Tibial nerve (tissue), 4 donors: ENCODE measurements at places on chromosomes 1 and 21. TPM values are rescaled to one million over a fixed set of nuclear protein-coding genes. Genes with fewer than 3 reads are reported as not detected.

DNA sequence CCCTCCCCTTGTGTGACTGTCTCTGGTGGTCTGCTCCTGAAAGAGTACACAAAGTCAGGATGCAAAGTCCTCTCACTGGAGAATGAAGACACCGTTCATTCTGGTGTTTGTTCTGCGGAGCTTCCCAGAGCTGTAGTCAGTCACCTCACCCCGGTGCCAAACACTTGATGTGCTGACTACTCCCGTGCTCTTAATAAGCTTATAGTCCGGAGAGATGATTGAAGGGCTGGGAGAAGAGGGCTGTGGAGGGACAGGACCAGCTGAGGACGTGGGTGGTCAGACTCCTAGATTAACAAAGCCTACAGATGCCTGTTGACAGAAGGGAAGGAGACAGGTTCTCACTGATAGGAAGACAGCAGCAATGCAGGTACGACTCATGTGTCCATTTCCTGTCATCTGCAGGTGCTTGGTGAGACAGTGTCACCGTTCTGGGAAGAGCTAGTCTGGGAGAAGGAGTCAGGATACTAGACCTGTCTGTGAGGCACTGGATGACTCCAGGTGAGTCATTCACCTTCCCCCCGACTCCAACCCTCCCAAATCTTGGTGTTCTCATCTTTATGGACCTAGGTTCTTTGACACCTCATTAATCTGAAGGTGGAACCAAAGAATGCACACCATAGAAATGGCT, 40.4 kb upstream of the LRRN2 start:
- DNase-seq: no peak

- no peak for DNase-seq
Measured at GRCh38 chr21:16540966-16541727, 811.4 kb downstream of the USP25 start.

DNA sequence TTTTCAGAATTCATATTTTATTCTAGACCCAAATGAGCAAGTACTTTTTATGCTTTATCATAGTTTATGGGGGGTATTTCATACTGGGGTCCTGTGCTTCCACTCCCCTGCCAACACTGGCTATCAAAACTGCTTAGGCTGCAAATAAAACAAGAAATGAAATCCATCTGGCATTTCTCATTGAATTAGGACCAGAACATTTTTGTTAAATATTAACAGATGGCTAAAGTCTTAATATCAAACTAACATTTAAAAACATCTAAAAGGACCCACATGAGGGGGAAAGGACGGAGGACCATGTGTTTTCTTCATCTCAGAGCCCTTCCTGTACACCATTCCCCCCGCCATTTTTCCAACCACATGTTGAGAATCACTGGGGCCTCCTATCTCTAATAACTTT, 167.5 kb upstream of the C1orf105 start:
- no peak for DNase-seq

GRCh38 chr21:33058527-33058926, 11.4 kb upstream of the OLIG1 start:
- DNase-seq: no peak

DNA sequence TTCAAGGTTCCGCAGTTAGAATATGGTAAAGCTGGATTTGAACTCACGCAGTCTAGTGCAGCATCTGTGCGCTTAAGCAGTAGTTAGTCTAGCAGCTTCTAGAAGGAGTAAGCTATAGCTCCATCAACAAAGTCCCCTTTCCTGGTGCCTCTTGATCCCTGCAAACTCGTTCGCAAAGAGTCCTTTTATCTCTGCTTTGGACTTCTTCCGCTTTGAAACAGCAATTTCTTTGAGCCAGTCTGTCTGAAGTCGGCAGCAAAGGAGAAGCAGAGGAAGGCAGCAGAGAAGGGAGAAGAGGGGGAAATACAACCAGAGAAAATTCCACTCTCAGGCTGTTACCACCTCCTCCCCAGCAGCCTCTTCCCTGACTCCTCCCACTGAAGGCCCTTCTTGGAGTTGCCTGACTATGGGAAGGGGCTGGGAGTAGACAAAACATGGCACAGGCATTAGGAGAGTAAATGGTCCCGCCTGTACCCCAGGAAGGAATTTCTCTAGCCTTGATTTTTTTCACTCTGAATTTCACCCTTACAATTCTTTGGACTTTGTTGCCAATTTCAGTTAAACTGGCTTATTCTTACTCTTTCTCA, 25.9 kb downstream of the HSD3B2 start:
- no peak for DNase-seq

GRCh38 chr1:117572546-117572945, 33.3 kb upstream of the TENT5C start:
- no peak for DNase-seq

Gene AIRE
- not detected for total RNA-seq
